Activated T-helper 1 cell treated with anti-CD3 and anti-CD28 coated beads, Interleukin-2, amount 50 U/mL, for 16 hours (primary cell): ENCODE measurements at places on chromosomes 2 and 18.
A peak's percentile ranks its signal among the peaks of the same experiment; 100 is the strongest.

DNA sequence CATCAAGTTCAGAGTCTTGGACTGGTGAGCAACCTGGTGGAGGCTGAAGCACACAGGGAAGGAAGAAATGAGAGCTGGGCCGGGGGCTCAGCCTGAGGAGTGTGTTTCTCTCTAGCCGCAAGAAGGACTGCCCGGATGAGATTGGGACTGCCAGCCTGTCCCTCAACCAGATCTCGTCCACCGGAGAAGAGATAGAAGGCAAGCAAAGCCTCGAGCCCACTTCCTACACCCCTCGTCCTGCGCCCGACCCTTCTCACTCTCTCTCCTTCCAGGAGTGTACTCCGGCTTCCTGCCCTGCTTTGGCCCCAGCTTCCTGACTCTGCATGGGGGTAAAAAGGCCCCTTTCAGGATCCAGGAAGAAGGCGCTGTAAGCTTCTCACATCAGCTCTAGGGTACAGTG lies 26.2 kb downstream of the FER1L5 start:
- no peak for DNase-seq

GRCh38 chr2:88698498-88699233 lies 7.2 kb downstream of the RPIA start:
- DNase-seq: no peak

- DNase-seq: no peak
Observed at GRCh38 chr18:32280188-32280783, 90.4 kb downstream of the MEP1B start.

DNA sequence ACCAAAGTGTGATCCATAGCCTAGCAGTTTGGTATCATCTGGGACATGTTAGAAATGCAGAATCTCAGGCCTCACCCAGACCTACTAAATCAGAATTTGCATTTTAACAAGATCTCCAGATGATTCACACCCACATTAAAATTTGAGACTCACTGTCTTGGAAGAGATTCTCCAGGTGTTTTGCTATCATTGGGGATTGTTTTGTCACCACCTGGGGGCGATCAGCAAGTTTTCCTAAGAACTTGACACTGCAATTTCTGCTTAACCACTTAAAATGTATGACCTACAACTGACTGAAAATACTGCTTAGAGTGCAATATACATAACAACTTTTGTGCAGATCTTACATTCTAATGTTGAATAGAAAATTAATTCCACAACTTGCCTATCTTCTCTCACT lies 18.9 kb upstream of the ITGA4 start:
- no peak for DNase-seq

GRCh38 chr2:23235292-23235691 lies 149.7 kb upstream of the KLHL29 start:
- no peak for DNase-seq

- DNase-seq: peak; percentile 49
Observed at GRCh38 chr18:75070625-75071483, 138.1 kb downstream of the PTGR3 start.

- no peak for DNase-seq
Observed at GRCh38 chr2:64913357-64913869, 75.8 kb upstream of the SLC1A4 start.

DNA sequence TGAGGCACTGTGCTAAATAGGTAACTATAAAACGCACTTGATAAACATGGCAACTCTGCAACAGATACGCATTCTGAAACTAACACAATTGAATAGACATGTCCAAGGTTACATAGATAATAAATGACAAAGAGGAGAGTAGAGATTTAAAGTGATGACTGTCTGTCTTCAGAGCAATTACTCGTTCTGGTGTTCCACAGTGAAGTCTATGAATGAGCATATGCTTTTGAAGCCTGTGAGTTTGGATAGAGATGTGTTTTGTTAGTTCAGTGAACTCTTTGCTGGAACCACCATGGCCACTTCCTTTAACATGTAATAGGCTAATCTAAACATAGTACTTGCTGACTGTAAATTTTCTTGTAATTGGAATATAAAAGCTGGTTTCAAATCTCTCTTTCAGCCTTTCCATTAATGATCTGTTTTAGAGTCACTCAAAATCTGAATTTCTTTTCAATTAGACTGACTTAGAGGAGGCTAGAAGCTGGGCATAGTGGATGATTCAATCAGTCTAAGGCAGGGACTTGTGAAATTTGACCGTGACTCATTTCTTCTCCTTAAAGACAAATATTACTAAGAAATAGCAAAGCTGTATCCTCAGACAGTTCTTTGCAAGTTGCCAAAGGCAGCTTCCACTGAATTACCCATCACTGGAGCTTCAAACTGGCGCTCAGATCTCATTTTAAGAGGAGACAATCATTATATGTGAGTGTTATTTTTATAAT lies 1130.1 kb upstream of the CELF4 start:
- DNase-seq: no peak
